SK-N-MC (cell line): ENCODE measurements at places on chromosomes 11 and 22.

- DNase-seq = no peak
These were observed 34.4 kb upstream of the RCN1 start for GRCh38 chr11:32056438-32056837.

DNA sequence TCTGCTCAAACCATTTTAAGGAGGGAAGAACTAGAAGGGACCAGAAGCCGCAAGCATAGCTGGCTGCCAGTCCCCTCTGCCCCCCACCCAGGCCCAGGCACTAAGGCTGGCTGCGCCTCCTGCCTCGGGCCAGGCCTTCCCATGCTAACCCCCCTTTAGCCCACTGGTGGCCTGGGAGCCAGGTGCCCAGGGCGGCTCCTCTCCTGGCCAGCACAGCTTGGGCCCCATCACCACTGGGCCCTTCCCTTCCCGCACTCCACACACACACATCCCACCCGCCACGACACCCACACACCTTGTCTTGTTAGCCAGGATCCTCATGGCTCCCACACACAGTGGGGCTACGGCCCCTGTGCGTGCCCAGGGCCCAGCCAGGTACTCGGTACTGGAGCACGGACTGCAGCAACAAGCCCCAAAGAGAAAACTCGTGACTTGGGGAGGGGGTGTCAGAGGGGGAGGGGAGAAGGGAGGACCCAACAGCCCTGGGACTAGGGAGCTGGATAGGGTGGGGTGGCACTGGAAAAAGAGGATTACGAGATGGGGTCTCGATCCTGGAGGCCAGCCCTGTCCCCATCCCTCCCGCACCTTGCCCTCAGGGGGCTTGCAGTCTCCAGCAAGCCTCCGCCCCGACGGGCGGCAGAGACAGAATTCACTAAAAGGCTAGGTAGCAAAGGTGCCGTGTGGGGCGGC is 16.0 kb downstream of the BCL9L start:
- no peak for DNase-seq

DNA sequence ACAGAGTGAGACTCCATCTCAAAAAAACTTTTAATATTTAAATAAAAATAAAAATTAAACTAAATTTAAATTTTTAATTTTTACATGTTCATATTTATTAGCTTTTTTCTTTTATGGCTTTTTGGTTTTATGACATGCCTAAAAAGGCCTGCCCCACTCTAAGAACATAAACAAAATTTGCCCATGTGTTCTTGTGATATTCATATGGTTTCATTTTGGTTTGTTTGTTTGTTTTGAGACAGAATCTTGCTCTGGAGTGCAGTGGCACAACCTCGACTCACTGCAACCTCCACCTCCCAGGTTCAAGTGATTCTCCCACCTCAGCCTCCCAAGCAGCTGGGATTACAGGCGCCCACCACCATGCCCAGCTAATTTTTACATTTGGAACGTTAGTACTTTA is 27.7 kb downstream of the SUSD2 start:
- DNase-seq = no peak

DNA sequence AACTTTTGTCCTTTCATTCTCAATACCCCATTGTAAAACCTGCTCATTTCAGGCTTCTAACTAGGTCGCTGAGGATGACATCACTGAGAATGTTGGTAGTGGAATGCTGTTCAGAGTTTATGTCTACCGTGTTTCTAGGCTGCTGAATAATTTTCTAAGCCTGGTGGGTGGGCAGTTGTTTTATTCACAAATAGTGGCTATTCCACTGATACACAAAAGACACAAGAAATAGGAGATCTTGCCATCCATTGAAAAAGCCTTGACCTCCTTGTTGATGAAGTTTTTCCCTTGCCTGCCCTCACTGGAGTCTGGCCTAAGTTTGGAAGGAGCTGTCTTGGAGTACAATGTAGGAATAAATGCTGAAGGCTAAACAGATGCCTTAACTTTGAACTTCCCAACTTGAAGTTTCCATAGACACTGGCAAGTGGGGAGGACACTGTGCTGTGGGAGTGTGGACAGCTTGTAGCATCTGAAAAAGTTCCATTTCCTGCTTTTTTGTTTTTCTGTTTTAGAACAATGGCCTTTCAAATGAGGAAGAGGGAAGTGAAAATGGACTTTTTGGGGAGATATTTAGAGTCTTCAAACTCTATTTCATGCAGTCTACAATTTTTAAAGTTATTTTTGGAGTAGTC is 59.2 kb downstream of the TRIM44 start:
- DNase-seq = no peak

DNA sequence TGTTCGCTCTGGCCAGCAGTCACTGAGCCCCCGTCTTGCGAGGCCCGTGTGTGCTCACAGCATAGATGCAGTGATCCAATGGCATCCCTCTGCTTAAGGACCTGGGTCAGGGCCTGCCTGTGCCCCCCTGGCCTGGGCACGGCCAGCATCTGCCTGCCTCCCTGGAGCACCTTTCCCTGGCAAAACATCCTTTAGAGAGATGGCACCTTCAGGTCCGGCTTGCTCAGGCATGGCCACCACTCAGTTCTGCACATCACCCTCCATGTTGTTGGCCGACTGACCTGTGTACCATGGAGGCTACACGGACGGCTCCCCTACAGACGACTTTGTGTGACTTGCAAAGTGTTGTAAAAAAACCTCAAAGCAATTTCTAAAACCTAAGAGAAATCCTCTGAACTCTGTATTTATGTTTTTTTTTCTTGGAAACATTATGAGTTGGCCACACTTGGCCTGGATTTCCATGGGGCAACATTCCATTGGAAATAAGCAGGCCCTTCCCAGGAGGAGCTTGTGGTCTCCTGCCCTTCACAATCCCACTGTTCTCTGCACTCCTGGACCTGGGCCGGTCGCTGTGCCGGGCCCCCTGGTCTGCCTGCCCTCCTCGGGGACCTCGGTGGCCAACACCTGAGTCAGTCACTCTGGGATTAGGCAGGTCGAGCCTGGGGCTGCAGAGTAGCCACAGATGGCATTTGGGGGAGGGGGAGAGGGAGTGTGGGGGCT is 592.4 kb downstream of the TBC1D22A start:
- no peak for DNase-seq
